G401 (cell line): ENCODE measurements at places on chromosomes 3 and 15.

DNA sequence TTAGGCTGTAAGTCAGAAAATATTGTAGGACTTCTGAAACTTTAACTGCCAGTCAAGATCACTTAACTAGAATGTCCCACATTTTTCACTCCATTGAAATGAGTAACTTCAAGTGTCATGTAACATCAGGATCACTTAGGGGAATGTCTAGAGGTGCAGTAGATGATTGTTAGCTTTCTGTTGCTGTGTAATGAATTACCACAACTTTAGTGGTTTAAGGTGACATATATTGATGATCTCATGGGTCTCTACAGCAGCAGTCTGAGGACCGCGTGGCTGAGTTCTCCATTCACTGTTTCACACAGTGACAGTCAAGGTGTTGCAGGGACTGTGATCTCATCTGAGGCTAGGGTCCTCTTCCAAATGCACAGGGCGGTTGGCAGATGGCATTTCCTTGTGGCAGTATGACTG, 82.7 kb downstream of the SLC25A26 start:
- DNase-seq = no peak

DNA sequence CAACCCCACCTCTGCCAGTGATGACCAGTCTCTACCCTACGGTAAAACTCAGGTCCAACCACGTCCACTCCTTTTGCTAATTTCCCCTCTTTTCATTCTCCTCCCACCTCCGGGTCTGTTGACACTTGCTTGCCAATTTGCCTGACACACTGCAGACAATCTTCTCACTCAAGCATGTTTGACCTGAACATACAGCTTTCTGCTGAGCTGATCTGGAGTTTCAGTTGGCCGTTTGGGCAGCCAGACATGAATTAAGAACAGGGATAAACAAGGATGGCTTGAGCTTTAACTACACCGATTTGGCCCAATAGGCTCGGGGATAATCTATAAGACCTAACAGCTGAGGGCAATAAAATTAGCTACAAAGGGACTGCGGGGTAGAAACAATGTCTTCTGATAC, 758.6 kb upstream of the CFAP20DC start:
- no peak for DNase-seq

- DNase-seq = no peak
Observed at GRCh38 chr15:78672285-78673014, 31.4 kb upstream of the CHRNB4 start.

GRCh38 chr3:194931865-194932264, 246.2 kb downstream of the FAM43A start:
- DNase-seq = no peak

DNA sequence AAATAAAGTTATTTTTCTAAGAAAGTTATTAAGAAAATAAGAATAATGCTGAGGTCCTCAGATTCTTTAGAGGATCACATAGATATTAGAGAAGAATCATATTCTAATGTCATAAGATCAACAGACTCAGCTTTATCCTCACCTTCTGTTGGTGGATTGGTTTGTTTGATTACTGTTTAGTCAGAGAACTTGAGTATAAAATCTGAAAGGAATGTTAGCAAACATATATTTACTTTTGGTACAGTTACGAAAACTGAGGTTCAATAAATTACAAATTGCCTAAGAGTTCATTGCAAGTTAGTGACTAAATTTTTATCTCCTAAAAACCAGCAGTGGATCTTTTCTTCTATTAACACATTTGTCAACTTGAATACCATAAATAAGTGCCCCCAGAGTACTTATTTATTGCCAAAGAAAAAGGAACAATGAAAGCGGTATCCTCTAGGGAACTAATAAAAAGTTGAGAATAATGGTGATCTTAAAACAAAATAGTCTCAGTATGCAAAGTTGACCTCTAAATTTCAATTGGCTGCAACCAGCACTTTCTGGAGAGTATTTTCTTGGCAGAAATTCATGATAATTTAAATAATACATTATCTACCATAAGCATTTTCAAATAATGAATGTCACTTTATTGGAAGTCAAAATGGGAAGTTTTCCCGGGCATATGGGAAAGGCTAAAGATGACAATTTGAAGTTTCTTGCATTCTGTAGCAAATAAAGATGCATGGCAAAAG, 296.8 kb downstream of the OTOL1 start:
- no peak for DNase-seq

- DNase-seq = no peak
Observed at GRCh38 chr3:100963041-100963440, 30.2 kb downstream of the ABI3BP start.

DNA sequence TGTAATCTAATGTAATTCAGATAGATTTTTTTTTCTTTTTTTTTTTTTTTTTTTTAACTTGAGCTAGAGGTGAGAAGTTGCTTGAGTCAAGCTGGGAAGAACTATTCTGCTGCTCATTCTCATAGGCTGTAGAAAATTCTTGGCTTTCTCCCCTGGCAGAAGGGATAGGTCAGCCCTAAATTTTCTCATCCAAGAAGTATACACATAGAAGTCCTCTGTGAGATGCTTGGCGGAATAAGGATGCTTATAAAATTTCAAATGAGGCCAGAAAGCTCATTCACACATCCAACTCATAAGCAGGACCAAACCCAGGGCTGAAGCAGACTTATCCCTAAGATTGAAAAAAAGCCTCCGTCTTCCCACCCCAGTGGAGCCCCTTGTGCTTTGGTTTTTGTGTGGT, 572.5 kb downstream of the SQOR start:
- no peak for DNase-seq

- DNase-seq = no peak
Observed at GRCh38 chr3:188455748-188456147, 301.8 kb downstream of the LPP start.

DNA sequence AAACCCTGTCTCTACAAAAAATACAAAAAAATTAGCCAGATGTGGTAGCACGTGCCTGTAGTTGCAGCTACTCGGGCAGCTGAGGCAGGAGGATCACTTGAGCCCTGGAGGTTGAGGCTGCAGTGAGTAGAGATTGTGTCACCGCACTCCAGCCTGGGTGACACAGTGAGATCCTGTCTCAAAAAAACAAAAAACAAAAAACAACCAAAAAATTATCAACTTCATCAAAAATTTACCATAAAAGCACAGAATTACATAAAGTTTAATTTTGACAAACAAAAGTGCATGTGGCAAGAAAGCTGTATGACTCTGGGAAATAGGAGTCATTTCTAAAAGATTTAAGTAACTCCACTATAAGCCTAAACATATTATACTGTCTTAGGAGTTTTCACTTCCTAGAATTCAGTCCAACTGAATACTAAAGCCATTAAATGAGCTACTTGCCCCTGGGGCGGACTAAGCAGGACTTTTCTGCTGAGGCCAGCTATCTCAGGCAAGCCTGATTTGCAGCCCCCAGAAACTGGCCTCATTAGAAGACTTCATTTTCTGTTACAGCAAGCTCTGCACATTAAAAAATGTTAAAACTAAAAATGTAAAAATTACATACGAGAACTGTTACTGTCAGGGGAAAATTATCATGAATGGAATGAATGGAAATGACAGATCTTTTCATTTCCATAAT, 23.0 kb downstream of the HSPBAP1 start:
- DNase-seq = no peak

GRCh38 chr3:150462108-150462507, 54.0 kb downstream of the TSC22D2 start:
- DNase-seq = no peak

DNA sequence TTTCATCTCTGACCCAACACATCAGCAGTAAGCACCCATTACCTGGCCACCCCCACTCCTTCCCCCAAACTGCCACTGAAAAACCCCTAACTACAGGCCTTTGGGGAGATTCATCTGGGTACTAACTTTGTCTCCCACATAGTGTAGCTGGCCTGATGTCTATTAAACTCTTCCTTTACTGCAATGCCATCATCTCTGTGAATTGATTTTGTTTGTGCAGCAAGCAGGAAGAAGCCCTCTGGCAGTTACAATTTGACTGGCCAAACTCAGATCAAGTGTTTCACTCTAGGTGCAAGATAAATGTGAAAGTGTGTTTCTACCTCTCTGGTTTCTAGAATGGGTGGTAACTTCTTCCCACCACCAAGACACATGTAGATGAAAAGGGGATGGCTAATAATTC, 26.7 kb upstream of the OR5K4 start:
- no peak for DNase-seq

DNA sequence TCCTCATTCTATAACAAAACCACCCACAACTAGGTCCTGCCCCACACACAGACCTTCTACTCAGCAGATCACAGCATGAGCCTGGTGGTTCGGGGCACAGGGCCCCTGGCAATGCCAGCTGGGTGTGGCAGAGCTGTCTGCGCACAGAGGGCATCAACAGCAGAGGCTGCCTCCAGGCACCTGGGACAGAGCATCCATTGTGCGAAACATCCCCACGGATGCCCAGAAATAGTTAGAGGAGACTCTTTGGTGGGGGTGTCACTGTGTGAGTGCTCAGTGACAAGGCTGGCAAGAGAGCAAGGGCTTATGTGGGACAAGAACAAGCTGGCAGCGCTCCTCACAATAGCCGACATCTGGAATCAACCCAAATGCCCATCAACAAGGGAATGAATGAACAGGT, 487.4 kb upstream of the PROK2 start:
- no peak for DNase-seq

- no peak for DNase-seq
Observed at GRCh38 chr3:2247831-2248230, 149.2 kb downstream of the CNTN4 start.

DNA sequence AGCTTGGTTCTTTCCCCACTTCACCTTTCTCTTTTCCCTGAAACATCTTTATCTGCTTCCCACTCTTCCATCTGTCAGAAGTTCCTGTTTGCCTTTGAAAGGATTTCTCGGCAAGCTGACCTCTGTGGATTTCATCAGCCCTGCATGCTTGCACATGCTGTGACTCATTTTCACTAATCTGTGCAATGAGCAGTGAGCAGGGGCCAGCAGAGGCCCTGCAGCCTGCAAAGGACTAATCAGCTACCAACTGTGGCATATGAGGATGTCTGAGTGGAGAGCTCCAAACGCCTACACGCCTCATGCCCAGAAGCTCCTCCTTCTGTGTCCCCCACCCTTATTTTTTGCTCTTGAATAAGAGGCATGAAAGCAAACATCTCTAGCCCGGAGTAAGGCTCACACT, 333.0 kb upstream of the SEMA6D start:
- DNase-seq = no peak

DNA sequence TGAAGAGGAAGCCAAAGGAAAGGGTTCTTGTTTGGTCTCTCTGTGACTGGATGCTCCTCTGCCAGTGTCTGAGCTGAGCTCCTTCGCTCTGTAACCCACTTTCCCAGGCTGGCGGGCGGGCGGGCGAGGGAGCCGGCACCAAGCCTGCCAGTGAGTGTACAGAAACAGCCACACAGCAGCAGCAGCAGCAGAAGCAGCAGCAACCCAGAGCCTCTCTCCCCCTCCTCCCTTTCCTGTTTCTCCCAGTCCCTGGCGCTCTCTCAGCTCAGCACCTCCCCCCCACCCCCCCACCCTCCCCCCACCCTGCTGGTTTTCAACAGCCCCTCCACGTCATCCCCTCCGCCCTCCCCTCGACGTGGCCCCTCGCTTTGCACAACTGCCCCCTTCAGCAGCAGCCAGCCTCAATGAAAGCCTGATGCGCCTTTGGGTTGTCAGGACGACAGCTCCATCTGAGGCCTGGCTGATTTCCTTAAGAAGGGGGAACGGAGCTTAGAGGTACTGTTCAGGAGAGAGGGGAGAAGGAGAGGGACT, at the start of gene LSAMP:
LSAMP (minus strand) TSS at position 177 of the 531 bp plus-strand sequence.
- peak; percentile 85 for DNase-seq

DNA sequence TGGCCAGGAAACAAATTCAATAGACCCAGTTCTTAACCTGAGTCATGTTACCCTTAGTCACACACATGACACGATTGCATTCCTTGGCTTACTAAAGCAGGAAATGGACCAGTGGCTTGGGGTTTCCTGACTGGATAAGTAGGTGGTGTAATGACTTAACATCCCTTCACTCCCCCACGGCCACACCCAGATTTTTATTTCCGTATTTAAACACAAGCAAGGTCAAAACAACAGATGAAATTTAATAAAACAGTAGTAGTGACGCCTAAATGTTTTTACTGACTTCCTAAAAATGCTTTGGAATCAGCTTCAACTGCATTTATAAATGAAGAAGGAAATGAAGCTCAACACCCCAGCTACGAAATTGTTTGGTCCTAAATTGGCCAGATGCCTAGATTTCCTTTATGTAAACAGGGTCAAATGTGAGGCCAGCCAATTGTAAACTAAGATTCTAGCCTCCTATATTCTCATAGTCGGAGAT, 324.3 kb downstream of the CHST2 start:
- DNase-seq = no peak

- no peak for DNase-seq
Observed at GRCh38 chr3:139772539-139773500, 95.0 kb upstream of the NMNAT3 start.

- DNase-seq = no peak
Observed at GRCh38 chr3:169657351-169658124, 6.0 kb downstream of the MECOM start.
